ENCODE measurements at places on chromosomes 7 and 10.

- no peak for DNase-seq
These were observed 166.4 kb downstream of the CHN2 start for GRCh38 chr7:29360633-29361625.

DNA sequence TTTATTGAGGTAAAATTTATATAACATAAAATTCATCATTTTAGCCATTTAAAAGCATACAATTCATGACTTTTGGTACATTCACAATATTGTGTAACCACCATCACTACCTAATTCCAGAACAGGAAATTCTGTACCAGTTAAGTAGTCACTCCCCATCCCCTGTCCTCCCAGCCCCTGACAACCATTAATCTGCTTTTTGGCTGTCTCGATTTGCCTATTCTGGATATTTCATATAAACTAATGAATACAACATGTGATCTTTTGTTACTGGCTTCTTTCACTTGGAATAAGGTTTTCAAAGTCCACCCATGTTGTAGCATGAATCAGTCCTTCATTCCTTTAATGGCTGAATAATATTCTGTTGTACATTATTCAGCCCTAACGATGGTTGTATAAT, 115.6 kb upstream of the KLF14 start:
- no peak for DNase-seq

- no peak for DNase-seq
These were observed 229.0 kb downstream of the STK31 start for GRCh38 chr7:23938937-23939552.

GRCh38 chr10:14362104-14362503, 31.4 kb upstream of the FRMD4A start:
- DNase-seq, result no peak

DNA sequence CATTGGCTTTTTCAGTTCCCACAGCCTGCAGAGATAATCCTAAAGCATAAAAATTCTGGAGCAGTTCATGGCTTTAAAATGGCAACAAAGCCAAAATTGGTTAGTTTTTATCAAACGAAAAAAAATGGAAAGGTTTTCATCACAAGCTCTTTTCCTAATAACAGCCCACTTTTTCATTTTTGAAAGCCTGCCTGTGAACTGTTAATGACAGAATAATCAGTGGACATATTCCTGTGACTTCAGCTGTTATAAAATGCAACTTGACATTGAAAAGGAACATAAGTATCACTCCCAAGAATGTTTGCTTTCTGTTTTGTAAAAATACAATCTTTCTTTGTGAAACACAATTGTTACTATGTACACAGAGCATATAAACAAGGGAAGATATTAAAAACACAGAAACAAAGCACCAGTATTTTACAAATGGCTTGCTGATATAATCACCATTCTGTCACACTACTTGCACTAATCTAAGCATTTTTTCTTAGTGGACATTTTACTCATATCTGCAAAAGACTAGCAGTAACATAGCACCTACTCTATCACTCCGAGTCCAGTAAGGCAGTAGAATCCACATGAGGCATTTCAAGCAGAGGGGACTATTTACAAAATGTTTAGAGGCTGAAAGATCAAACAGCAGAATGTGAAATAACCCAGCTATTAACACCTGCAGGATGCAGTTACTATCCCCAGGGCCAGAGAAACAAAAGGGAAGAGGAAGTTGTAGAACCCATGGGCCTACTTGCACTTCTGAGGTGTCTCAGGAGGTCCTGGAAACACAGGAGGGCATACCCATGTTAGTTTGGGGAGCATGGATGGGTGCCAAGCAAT, 26.4 kb downstream of the MACC1 start:
- DNase-seq, result no peak

DNA sequence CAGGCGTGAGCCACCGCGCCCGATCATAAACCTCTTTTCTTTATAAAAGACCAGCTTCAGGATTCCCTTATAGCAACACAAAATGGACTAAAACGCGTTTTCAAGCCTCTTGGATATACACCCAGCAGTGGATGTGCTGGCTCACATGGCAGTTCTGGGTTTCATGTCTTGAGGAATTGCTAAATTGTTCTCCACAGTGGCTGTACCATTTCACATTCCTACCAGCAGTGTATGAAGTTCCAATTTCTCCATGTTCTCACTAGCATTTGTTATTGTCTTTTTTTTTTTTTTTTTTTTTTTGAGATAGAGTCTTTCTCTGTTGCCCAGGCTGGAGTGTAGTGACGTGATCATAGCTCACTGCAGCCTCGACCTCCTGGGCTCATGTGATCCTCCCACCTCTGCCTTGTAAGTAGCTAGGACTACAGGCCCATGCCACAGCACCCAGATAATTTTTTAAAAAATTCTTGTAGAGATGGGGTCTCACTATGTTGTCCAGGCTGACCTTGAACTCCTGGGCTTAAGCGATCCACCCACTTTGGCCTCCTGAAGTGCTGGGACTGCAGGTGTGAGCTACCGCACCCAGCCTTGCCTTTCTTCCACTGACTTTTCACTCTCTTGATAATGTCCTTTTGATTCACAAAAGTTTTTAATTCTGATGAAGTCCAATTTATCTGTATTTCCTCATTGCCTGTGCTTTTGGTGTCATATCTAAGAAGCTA, 17.4 kb downstream of the TECPR1 start:
- no peak for DNase-seq

GRCh38 chr10:4067531-4067930, 282.5 kb upstream of the KLF6 start:
- DNase-seq, result peak; percentile 10

DNA sequence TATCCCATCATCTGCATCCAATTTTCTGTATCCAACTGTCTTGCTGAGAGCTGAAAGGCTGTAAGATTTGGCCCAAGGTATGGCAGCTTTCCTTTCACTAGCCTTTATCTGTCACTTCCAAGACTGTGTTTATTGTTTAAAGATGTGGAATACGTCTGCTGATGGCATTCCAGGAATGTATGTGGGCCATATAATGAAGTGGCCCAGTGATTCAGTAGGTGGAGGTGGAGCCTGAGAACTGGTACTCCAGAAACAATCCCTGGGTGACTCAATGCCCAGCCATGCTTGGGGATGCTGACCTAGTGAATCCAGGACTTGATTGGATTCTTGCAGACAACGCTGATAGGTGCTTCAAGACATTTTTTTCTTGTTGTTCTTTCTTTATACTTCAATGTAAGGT, 13.5 kb downstream of the NEUROD6 start:
- DNase-seq, result no peak

GRCh38 chr7:157233677-157234076, 95.0 kb downstream of the UBE3C start:
- DNase-seq, result no peak

GRCh38 chr10:68239596-68240150, 7.8 kb upstream of the ATOH7 start:
- no peak for DNase-seq

DNA sequence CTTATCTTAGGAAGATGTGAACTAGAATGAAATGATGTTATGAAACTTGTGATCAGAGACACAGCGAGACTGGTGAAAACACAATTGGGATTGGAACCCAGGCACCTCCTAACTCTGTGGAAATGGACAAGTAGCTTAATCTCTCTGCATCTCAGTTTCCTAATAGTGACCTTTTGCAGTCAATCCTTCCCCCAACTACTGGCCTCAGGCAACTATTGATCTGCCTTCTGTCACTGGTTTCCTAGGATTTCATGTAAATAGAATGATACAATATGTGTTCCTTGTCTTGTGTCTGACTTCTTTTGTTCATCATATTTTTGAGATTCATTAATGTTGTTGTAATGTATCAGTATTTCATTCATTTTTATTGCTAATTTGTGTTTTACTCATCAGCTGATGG, 341.7 kb downstream of the REEP3 start:
- DNase-seq, result no peak

DNA sequence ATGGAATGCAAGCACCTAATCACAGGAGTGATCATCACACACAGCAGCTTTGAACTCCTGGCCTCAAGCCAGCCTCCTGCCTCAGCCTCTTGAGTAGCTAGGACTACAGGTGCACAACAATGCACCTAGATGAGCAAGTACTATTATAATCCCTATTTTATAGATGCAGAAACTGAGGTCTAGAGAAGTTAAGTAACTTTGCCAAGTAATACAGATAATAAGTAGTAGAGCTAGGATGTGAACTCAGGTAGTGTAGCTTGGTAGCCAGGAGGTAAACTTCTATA, 33.7 kb downstream of the DNAJC12 start:
- DNase-seq, result no peak

DNA sequence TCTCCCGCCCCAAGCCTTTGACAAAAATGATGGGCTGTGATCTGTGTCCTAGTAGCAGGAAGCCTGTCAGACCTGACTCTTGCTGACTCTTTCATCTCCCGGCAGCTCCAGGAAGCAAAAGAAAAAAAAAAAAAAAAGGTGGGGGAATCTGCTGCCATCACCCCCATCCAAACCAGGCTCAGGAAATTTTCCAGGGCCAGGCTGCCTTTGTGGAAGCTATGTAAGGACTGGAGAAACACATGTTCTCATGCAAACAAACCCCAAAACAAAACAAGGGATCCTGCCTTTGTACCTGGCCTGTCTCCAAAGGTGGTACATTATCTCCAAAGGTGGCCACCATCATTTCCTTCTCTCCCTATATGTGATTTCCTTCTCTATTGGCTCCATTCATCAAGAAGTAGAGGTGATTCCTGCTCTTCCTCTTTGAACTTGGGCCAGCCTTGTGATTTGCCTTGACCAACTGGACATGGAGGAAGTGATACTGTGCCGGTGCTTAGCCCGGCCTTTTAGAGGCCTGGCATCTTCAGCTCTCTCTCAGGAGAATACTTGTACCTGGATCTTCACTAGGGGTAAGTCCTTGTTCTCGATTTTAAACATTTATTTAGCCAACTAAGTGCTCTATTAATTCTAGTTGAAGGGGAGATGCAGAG, 192.2 kb upstream of the SVIL start:
- DNase-seq, result no peak

GRCh38 chr10:132514821-132515520, 22.6 kb upstream of the INPP5A start:
- DNase-seq, result no peak

GRCh38 chr7:91266067-91266688, 1.9 kb downstream of the FZD1 start:
- no peak for DNase-seq

DNA sequence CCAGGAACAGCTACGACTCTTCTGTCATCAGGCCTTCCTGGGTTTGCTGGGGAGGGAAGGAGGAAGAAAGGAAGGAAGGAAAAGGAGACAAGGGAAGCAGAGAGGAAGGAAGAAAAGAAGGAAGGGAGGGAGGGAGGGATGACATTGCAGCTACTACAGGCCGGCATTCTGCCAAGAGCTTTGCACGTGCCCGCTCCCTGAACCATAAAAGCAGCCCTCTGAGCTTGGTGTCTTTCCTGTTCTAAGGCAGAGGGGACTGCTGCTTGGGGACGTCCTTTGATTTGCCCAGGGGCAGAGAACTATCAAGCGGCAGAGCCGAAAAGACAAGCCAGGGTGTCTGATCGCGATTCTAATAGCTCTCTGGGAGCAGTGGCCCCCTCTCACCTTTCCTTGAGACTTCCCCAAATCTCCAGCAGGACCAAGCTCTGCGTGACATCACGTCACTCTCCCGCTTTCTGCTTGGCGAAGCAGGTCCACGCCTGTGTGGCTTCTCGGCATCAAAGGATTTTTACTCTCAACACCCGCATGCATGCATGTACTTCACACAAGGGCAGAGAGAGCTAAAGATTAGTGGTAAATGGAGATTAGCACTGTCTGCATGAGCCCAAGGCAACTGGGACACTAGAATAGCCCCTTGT, 167.8 kb upstream of the AUTS2 start:
- DNase-seq, result no peak

DNA sequence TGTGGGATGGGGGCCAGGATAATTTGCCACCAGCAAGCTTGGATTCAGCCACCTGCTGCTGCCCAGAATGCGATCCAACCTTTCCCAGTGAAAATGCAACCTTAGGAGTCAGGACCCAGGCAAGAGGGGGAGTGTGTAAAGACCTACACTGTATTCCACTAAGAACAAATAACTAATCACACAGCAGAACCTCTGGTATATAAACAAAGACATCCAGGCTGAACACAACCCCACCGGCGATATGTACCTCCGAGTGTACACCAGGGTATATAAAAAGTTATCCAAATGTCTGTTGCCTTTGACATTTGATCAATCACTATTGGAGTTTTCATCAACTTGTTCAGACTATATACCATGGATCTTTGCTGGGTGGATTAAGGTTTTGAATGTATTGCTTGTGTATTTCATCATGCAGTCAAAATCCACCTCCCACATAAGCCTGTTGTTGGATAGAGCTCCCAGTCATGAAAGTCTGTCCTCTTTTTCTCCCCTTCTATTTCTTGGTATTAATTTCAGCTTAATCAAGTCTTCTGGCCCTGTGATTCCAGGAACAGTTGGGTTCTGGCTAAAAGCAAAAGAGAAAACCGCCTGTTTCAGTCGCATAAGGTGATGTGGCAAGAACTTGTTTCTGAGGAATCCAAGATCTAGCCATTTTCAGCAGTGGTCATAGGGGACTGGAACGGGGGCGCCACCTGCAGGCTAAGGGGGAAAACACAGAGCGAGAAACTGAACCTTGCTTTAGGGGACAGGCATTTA, 290.7 kb downstream of the CCDC3 start:
- peak; percentile 76 for DNase-seq

GRCh38 chr10:32972929-32973328, 14.9 kb upstream of the ITGB1 start:
- no peak for DNase-seq

DNA sequence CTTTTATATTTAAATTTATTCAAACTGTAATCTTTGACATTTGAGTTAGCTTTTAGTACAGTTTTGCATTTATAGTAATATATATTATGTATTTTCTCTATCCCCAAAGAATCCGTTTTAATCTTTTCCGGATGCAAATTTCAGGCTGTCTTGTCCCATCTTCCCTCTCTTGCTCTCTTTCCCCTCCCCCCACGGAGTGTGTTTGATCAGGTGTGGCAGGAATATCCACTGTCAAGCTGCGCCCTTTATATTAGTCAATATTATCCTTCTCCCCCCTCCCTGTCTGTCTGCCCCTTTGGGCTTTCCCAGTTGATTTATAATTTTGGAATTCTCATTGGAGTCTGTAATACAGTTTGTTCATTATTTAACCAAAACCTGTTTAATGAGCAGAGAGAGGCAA, 19.0 kb downstream of the GBF1 start:
- DNase-seq, result no peak

DNA sequence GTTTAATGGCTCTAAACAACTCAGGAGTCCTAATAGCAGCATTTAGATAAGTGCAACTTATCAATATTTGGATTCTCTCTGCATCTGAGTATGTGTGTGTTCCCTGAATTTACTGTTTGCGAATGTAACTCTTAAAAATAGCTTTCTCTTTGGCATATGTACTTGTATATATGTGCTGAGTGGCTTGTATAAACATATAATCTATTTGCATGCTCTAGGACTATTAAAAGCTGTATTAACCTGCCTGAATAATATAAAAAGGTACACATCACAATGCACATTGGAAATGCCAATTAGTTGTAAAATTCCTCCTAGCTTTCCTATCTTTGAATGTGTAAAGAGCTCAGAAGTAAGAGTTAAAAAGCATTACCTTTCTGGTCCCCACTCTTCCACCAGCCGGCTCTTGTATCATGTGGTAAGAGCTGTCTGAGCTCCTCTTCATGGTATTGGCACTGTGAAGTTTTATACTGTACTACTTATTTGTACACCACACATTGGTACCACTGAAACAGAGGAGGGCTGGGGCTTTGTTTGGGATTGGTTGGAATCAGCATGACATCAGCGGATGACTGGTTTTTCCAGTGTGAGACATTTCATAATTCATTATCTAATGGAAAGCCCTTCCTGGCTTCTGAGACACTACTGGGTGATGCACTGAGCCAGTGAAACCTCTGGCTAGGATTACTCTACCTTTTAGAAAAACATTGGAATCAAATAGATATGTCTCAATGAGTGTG, at the start of gene INHBA:
INHBA (minus strand) TSS at position 456 of the 737 bp plus-strand sequence. CDS start 2,716 bp downstream, outside the sequence.
- no peak for DNase-seq

GRCh38 chr10:3310016-3310784, 137.6 kb upstream of the PITRM1 start:
- no peak for DNase-seq

Data from stimulated activated CD4-positive, alpha-beta T cell treated with anti-CD3 and anti-CD28 coated beads, Interleukin-1b, Interleukin-23, amount 100 ng/mL, for 1 hour (primary cell).